ENCODE measurements at places on chromosomes 12 and 14.

GRCh38 chr14:94227029-94227428 lies 52.9 kb downstream of the PPP4R4 start:
- DNase-seq: no peak

DNA sequence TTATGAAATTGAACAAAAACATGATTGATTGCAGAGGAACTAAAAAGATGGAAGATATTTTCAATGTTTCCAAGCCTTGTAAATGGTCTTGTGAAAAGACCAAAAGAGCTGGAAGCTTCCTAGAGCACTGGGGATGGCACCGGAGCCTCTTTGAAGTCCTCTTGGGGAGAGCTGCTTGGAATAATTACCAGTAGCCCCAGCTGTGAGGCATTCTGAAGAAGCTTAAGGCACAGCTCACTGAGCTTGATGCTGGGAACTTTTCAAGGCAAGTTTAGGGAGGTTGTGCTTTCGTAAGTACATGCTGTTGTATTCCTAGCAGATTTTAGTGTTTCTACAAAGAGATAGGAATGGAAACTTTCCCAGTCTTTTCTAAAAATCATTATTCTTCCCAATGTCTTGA lies 13.9 kb downstream of the PDZRN4 start:
- DNase-seq: no peak

DNA sequence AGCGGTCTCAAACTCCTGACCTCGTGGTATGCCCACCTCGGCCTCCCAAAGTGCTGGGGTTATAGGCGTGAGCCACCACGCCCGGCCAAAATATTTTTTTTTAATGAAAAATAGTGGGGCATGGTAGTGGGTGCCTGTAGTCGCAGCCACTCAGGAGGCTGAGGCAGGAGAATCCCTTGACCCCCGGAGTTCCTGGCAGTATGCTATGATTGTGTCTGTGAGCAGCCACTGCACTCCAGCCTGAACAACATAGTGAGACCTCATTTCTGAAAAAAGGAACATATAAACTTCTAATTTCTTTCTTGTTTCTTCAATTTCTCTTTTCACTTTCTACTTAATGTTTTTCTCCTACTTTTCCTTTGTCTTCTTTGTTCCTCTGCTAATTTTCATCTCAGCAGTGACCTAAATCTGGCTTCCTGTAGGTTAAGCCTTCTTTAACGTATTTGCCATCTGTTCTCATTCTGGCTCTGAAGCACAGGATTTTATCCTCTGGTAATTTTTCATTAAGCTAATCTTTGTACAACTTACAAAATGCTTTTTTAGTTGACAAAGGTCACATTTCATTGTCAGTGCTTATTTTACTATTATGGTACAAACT lies 4.5 kb upstream of the RPGRIP1 start:
- DNase-seq: no peak

DNA sequence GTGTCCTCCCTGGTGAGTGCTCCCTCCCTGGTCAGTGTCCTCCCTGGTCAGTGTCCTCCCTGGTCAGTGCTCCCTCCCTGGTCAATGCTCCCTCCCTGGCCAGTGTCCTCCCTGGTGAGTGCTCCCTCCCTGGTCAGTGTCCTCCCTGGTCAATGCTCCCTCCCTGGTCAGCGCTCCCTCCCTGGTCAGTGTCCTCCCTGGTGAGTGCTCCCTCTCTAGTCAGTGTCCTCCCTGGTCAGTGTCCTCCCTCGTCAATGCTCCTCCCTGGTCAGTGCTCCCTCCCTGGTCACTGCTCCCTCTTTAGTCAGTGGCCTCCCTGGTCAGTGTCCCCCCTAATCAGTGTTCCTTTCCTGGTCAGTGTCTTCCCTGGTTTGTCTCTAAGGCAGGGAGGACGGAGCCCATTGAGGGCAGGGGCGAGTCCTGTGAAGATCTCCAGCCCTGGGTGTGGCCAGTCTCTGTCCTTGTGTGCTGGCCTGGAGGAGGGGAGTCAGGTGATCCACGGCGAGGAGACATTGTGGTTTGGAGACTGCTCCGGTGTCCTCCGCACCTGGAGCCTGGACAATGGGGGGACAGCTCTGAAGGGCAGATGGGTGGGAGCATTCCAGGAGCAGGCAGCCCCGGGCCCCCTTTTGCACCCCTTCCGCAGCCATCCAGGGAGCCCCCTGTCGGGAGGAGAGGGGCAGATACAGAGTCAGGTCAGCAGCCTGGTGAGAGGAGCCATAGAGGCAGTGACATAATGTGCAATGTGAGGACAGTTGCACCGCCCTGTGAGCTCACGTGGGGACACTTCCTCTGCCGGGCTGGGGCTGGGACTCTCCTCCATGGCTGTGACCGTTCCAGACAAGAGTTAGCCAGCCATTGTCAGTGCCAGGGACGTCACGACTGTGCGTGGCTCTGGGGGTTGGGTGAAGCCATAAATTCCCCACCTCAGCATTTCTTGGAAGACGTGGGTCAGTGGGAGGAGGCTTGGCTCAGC lies 93.4 kb downstream of the ADGRD1 start:
- DNase-seq: peak; percentile 1

- DNase-seq: no peak
These were observed 219.8 kb downstream of the CRADD start for GRCh38 chr12:93896952-93897351.

GRCh38 chr12:132543298-132544079 lies 53.5 kb downstream of the FBRSL1 start:
- no peak for DNase-seq

DNA sequence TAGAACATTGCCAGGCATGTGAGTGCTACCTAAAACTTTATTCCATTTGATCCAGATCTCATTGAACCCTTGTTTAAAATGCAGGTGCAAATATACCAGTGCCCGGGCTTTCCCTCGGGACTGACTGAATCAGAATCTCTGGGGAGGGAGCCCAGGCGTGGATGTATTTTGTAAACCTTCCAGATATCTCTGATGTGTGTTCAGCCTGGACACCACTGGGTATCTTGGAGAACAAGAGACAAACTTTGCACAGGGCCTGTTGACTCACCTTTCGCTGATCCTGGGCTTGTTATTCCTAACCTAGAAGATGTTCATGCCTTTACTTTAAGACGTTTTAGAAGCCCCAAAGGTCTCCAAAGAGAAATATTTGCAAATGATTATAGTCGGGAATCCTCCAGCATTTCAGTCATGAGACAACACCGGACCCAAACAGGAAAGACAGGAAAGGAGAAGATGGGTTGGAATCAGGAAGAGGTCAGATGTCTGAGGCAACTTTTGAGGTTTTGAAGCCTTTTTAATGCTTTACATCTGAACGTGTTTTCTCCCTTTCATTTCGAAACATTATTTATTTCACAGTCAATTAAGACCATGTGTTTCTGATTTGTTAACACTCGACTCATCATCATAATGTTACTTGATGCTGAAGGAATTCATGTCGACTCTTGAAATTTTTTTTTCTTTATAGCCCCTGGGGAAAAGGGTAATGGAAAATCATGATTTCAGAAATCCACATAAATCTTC lies 118.6 kb downstream of the PLXNC1 start:
- DNase-seq: peak; percentile 46

DNA sequence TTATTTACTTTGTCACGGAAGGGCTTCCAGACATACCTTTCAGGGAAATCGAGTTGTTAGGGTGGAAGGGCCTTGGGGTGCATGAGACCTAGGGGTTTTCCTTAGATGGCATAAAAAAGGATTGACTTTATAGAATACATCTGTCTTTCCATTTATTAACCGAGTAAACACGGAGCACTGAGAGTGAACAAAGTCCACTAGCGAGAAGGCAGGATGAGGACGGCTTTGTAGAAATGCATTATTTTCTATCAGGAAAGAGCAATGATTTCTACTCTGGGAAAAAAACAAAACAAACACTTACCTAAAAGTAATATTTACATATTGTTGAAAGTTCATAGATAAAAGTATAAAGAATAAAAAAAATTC lies 91.8 kb downstream of the RCOR1 start:
- DNase-seq: no peak

GRCh38 chr12:128140551-128140950 lies 126.4 kb upstream of the TMEM132C start:
- DNase-seq: no peak

DNA sequence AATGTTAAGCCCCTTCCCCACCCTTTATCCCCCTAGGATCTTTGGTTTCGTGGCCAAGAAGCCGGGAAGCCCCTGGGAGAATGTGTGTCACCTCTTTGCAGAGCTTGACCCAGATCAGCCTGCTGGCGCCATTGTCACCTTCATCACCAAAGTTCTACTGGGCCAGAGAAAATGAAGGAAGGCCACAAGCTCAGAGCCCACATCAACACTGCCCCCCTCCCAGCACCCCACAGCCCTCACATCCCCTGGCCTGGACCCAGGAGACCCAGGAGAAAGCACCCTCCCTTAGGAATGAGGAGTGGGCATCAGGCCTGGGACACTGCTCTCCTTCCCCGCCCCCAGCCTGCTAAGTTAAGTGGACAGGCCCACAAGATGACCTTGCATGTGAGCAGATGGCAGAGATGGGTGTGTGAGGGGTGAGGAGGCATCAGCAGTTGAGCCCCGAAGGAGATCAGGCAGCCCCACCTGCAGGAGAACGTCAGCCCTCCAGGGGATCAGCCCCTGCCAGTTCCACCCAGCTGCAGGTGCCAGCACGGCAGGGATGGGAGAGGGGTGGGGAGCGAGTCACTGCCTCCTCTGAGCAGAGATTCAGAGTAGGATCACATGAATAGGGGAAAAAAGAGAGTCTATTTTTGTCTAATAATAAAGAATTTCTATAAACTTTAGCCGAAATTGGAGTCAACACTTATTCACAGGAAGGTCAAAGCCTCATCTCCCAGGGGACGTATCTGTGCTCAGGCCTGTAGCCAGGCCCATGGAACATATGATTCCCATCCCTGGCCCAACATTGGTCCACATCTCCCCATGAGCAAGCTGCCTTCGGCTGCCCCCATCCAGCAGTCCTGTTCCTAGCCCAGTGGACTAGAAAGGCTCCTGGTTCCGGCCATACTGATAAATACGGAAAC lies 14.1 kb downstream of the TNS2 start:
- no peak for DNase-seq

GRCh38 chr14:74501135-74501614 lies 7.6 kb downstream of the ISCA2 start:
- no peak for DNase-seq

DNA sequence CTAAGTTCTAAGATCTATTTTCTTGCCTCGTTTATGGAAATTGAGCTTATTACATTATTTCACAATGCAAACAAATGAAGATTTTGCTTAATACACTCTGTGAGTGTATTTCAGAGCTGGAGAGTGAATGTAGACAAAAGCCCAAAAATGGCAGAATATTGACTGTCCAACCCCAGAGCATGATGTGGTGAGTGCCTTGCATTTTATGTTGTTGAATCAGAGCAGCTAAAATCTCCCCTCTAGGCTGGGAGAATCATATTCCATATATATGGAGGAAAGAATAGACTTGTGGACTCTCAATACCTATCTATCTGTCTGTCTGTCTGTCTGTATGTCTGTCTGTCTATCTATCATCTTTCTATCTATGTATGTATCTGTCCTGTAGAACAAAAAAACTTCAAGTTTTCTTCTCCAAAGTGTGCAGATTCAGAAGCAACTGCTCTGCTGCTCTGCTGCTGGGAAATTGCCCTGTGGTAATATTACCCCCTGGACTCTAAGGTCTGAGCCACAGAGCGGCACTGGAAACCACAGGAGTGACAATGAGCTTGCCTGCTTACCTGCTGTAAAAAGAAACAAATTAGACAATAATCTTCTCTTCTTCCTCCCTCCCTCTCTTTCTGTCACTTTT lies 209.4 kb upstream of the PRICKLE1 start:
- no peak for DNase-seq

GRCh38 chr14:100688598-100689461 lies 37.9 kb upstream of the DLK1 start:
- no peak for DNase-seq

DNA sequence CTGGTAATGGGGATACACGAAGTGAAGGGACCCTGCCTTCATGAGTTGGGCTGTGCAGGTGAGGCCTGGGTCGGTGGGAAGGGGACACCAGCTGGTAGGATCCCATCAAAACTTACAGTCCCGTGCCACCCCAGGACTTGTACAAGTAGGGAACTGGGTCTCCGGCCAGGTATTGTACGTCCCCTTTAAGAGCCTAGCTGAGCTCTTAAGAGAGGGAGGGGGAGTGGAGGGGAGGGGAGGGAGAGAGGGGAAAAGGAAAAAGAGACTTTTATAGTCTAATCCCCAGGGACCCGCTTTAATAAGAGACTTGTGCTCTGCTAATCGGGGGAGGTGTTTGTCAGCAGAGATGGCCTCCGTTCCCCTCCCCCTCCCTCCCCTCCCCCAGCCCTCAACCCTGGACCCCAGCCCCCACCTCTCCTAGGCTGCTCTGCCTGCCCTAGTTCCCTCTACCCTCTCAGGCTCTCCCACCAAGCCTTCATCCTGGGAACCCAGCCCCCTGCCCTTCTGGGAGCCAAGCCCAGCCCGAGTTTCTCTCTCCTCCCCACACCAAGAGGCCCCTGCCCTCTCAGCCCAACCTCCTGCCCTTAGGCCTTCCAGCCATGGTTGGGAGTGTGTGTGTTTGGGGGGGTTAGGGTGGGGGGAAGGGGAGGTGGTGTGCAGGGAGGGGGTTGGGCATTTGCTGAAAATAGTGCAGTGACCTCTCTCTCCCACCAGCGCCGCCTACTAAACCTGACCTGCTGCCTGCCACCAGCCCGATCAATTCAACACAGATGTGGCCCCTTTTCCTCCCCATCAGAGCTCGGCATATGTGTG lies 2.6 kb downstream of the GDF11 start:
- DNase-seq: no peak

DNA sequence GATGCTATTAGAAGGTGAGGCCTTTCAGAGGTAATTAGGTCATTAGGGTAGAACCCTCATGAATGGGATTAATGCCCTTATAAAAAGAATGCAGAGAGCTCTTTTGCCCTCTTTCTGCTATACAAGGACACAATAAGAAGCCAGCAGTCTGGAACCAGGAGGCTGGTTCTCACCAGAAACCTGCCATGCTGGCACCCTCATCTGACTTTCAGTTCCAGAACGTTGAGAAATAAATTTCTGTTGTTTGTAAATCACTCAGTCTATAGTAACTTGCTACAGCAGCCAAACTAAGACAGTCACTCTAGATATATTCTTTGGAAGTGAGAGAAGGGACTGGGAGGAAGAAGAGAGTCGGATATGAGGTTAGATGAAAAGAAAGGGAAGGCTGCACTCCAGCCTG lies 125.0 kb upstream of the MYF6 start:
- no peak for DNase-seq

GRCh38 chr12:130994821-130995375 lies 41.2 kb downstream of the ADGRD1 start:
- DNase-seq: no peak

DNA sequence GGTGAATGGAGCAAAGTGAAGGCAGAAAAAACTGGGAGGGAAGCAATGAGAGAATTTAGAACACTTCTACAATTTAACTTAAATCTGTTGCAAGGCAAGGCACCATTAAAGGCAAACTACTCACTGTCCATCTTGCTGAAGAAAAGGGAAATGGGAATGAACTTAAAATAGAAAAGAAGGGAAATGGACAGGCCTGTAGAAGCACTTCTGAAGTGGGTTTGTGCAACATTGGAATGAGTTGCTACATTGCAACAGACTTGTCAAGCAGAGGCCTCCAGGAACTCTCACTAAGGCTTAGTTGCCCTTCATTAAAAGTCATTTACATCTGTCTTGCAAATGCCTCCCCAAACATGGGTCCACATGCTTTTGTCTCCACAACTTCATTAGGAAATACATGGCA lies 13.7 kb upstream of the OR10AD1 start:
- no peak for DNase-seq

GRCh38 chr12:26360062-26360461 lies 164.7 kb downstream of the SSPN start:
- no peak for DNase-seq

Measured in HL-60 (cell line).